ENCODE measurements at places on chromosomes 2 and 18. TPM values are rescaled to one million over a fixed set of nuclear protein-coding genes. Genes with fewer than 3 reads are reported as not detected.

The TCF4 gene
- 76.0 TPM for total RNA-seq

The DTNA gene
- not detected for total RNA-seq

The DYSF gene
- total RNA-seq, result not detected

The TCF7L1 gene
- total RNA-seq, result not detected

The RSAD2 gene
- not detected for total RNA-seq

The BOLL gene
- not detected for total RNA-seq

The KCNJ3 gene
- total RNA-seq, result not detected

The GCC2 gene
- 43.9 TPM for total RNA-seq

The SGPP2 gene
- not detected for total RNA-seq

The SERPINB13 gene
- not detected for total RNA-seq

The DSC1 gene
- not detected for total RNA-seq

The ACTG2 gene
- not detected for total RNA-seq

The PRPF40A gene
- 177 TPM for total RNA-seq

The PXDN gene
- not detected for total RNA-seq

The PARD6G gene
- not detected for total RNA-seq

The NOSTRIN gene
- total RNA-seq, result not detected

The UPP2 gene
- not detected for total RNA-seq

The LYPD6 gene
- total RNA-seq, result not detected

The ZNF521 gene
- 4.0 TPM for total RNA-seq

The FER1L5 gene
- not detected for total RNA-seq

The MBD2 gene
- total RNA-seq, result 171 TPM

The ACMSD gene
- not detected for total RNA-seq

The SERPINB7 gene
- total RNA-seq, result not detected

The RNF144A gene
- 1.1 TPM for total RNA-seq

The SKOR2 gene
- total RNA-seq, result not detected

The ADD2 gene
- total RNA-seq, result not detected

The MBD5 gene
- 46.3 TPM for total RNA-seq

The LYPD6B gene
- not detected for total RNA-seq

The FLACC1 gene
- total RNA-seq, result 0.85 TPM

The VAMP5 gene
- total RNA-seq, result 3.8 TPM

The COLEC12 gene
- total RNA-seq, result not detected

The LIMS3 gene
- total RNA-seq, result 1.9 TPM

The EMILIN1 gene
- 2.2 TPM for total RNA-seq

The FBXO48 gene
- 8.5 TPM for total RNA-seq

The NT5DC4 gene
- total RNA-seq, result not detected

The TUBA4A gene
- total RNA-seq, result 186 TPM

The EFEMP1 gene
- total RNA-seq, result not detected

The DLGAP1 gene
- total RNA-seq, result not detected

The NCL gene
- 895 TPM for total RNA-seq

The RESP18 gene
- not detected for total RNA-seq

The STAMBP gene
- total RNA-seq, result 43.7 TPM
